ENCODE measurements at places on chromosomes 2 and 18.
A peak's percentile ranks its signal among the peaks of the same experiment; 100 is the strongest.

- no peak for DNase-seq
Observed at GRCh38 chr18:78937166-78937565, 42.5 kb upstream of the SALL3 start.

- peak; percentile 24 for DNase-seq
Observed at GRCh38 chr2:97983698-97984097, 12.1 kb downstream of the TMEM131 start.

GRCh38 chr2:138293549-138293948 lies 208.0 kb upstream of the SPOPL start:
- no peak for DNase-seq

- no peak for DNase-seq
Observed at GRCh38 chr2:239819974-239820555, 205.1 kb downstream of the NDUFA10 start.

DNA sequence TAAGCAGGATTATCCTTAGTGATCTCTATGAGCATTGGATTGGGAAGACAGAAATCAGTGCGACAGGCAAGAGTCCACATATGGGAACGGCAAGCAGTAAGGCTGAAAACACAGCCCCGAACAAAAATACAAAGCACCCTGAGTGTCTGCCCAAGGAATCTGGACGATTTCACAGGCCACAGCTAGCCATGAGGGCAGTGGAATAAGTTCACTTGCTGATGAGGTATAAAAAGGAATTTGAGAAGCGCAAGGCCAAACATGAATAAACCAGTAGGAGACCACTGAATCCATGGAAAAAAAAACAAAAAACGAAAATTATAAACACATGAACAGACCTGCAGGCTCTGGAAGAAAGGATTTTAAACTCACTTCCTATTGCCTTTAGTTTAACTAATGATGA lies 24.3 kb downstream of the WDSUB1 start:
- DNase-seq, result no peak

DNA sequence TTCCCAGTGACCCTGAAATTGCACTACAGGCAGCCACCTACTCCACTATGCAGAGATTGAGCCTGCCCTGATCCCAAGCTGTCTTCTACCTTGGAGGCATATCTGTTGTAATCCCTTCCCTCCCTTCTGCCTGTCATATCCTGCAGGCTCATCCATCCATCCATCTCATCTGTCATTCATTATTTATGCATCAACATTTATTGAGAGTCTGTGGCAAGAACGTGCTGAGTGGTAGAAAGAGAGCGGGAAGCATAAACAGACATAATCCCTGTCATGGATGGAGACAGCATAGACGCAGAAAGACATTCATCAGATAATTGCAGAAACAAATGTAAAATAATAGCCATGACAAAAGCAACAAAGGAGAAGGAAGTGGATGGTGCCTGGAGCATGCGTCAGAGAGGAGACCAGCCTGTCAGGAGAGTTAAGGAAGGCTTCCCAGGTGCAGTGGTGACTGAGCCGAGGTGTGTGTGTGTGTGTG lies 110.7 kb upstream of the STPG4 start:
- no peak for DNase-seq

GRCh38 chr2:235876099-235876679 lies 292.0 kb downstream of the GBX2 start:
- DNase-seq, result no peak

- no peak for DNase-seq
Observed at GRCh38 chr2:10785260-10785659, 27.3 kb downstream of the PDIA6 start.

DNA sequence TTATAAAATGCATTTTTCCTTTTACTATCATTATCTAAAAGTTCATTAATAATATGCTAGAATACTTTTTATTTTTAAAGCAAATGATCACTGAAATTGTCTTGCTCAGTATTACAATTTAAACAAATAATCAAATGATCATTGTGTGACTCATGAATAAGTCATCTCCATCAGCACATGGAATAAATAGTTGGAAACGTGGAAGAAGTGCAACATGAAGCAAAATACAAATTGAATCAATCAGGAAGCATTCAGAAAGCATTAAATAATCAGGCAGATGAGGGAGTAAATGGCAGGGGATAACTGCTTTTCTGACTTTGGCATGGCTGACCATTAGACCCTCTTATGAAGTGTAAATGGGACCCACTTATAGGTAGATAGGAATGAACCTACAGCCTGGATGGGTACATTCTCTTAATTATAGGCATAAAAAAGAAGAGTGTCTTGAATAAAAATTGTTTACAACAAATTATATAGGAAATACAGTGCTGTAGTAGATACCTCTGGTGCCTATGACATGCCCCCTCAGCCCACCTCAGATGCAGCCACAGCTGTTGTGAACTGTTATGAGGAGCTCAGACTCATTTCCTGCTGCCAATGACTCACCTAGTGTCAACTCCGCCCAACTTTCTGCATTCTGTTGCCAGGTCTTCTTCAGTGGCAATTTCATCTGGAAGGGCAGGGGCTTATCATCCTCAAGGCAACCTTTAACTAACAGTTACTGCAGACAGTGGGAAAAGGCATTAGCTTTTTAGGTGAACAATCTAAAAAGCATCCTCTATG lies 936.0 kb downstream of the TRIB2 start:
- DNase-seq, result no peak

- no peak for DNase-seq
Observed at GRCh38 chr2:237320801-237321560, 93.0 kb downstream of the COL6A3 start.

DNA sequence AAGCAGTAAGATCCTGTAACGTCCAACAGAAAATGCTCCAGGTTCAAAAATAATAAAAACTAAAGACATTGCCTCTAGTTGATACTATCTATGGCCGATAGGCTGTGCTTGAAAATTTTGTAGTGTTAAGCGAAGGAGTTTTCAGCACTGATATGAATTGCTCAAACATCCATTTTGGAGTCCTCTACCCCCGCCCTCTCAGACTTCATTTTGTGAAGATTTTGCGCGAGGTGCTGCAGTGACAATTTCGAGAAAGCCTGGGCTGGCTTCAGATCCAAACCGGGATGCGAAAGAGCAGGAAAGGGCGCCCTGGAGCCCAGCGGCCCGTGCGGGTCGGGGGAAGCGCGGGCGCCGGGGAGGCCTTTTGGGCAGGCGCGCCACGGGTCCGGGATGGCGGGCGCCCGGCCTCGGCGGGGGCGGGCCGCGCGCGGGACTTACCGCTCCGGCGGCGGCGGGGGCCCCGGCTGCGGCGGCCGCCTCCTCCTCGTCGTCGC lies 1.8 kb downstream of the SP3 start:
- peak; percentile 88 for DNase-seq

DNA sequence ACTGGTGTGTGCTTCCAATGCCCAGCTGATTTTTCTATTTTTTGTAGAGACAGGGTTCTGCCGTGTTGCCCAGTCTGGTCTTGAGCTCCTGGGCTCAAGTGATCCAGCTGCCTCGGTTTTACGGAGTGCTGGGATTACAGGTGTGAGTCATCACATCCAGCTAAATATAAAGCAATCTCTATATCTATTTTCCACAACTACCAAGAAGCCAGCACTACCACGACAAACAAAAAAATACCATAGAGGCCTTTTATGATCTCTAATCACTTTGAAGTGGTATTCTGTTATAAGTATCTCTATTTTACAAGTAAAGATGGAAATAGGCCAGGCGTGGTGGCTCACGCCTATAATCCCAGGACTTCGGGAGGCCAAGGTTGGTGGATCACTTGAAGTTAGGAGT lies 34.7 kb downstream of the C2orf74 start:
- DNase-seq, result no peak

DNA sequence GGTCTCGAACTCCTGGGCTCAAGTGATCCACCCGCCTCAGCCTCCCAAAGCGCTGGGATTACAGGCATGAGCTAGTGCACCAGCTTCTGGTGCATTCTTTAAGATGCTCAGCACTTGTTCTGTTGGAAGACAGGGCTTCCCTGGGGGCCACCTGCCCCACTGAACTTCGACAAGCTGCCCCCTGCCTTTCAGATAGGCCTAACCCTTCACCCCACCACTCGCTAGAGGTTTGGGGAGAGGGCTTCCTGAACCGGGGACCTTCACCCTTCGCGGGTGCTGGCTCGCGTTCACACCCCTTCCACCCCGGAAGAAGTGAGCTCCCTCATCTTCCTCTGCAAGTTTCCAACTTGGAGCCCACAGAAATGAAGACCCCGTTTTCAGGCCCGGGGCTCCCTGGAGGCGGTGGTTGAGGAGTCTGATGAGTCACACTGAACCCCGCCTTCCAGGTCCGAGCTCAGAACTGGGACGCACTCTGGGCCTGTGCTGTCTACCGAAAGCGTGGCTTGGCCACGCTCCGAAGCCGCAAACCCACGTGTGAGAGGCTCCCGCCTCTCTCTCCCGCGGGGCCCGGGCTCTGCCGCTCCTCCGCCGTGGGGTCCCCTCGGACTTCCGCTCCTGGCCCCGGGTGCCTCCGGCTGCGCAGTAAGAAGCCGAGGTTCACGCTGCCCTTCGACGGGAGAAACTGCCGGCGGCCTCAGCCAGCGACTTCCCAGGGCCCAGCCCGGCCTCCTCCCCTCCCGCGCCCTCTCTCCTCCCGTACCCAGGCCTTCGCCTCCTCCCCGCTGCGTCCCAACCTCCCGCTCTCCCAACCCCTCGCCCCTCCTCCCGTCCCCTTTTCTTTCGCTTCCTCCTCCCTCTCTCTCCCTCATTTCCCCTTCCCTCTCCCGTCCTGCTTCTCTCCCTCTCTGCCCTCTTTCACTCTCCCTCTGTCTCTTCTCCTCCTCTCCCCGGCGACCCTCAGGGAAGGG lies 47.5 kb upstream of the SP3 start:
- DNase-seq, result peak; percentile 67

- DNase-seq, result no peak
Observed at GRCh38 chr2:109182426-109182825, 53.4 kb downstream of the SH3RF3 start.

GRCh38 chr2:197345846-197346370 lies 35.3 kb upstream of the ANKRD44 start:
- DNase-seq, result no peak

DNA sequence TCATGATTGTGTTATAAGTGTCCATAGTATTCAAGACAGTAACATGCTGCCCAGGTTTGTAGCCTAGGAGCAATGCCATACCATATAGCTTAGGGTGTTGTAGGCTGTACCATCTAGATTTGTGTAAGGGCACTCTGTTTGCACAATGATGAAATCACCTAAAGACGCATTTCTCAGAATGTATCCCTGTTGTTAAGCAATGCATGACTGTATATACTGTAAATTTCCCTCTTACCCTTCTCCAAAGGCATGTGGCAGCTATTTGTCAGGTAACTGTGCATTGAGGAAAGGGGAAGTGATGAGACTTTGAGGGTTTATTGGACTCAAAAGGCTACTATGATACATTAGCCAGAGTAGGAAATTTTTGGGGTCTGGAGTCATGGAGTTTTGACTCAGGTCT lies 180.8 kb downstream of the VAPA start:
- DNase-seq, result no peak

DNA sequence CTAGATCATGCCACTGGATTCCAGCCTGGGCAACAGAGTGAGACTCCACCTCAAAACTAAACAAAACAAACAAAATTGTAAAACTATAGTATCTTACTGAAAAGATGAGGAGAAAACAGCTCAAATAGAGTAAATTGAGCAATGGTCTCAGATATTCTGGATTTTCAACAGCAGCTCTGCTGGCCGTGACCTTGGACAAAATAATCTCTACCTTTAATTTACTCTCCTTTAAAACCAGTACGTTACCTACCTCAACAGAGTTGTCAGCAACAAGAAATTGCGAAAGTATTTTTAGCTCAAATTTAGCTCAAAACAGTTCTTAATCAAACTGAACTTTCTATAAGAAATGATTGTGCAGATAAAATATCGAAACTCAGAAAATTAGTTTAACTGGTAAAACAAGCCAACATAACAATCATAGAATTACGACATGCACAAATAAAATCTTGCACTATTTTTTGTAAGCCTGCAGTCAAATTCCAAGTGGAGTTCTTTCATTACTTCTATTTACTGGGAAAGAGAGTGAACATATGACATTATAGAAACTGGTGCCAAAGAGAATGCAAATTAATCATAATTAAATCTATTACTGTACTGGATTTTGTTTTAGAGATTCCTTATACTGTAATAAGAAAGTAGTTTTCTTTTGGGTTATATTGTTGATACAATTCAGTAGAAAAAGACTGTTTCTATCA lies 40.8 kb downstream of the TRIP12 start:
- DNase-seq, result no peak

DNA sequence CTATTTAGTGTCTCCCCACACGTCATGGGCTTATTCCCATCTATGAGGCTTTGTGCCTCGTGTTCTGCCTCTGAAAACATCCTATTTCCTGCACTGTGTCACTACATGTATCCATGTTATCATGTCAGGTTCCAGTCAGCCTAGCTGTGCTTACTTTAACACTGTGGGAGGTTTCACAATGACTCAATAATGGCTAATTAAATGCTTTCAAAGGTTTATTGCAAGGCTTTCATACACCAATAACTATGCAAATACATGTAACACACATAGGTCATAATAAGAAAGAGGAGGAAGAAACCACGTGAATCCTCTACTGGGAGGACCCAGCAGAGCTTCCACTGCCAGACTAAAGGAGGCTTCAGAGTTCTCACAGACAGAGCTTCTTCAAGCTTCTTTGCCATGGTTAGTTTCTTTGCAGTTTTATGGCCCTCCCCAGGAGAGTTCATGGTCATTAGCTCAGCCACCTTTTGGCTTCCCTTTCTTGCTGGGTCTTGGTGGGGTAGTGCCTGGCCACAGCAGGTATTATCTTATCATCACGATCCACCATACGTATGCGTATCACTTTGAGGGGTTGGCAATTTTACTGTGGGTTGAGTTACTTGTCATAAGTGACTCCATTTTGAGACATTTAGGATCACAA lies 5.1 kb upstream of the COLEC12 start:
- DNase-seq, result no peak

GRCh38 chr2:164722616-164723338 lies 101.5 kb upstream of the GRB14 start:
- peak; percentile 81 for DNase-seq

- DNase-seq, result no peak
Observed at GRCh38 chr2:238851761-238852160, 3.9 kb downstream of the TWIST2 start.

DNA sequence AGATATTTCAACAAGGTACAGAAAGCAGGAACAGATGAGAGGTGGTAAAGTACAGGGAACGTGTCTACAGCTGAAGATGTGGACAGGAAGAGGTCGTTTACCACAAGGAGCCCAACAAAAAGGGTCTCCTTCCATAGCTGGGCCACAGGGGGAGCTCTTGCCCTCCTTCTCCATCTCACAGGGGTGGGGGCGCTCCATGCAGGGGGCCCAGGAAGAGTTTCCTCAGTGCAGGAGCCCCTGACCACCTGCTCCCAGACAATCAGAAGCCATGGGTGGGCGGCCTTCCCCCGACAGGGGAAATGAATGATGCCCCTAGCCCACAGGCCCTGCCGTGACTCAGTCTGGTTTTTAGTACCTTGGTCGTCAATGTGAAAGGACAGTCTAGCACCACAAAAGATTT lies 163.6 kb upstream of the ZNF516 start:
- DNase-seq, result peak; percentile 79

- no peak for DNase-seq
Observed at GRCh38 chr2:106061611-106062349, 132.3 kb downstream of the UXS1 start.

GRCh38 chr2:230874876-230875275 lies 10.1 kb downstream of the ITM2C start:
- DNase-seq, result no peak
